Left ventricle myocardium inferior (tissue), 1 donor: ENCODE measurements at places on chromosomes 2 and 18.

GRCh38 chr2:10550206-10551001 lies 102.3 kb upstream of the ODC1 start:
- no peak for DNase-seq

GRCh38 chr2:240553956-240554480 lies 3.8 kb downstream of the ANKMY1 start:
- DNase-seq: no peak

DNA sequence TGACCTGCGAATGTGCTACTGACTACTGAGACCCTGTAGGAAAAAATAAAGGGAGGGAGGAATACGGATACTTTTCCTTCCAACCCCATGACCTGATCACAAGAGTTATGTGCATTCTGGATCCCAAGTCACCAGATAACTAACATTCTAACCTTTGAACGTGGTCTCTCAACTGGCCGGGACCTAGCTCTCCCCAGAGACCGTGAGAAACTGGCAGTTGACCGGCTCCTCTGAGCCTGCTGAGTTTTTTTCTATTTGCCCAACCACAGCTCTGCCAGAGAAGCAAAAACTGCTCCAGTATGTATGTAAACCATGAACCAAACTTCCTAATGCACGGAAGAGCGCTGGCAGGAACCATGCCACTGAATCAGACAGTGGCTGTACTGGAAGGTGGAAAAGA lies 47.5 kb upstream of the PTMA start:
- DNase-seq: no peak

- DNase-seq: no peak
Observed at GRCh38 chr2:197121756-197122385, 188.7 kb downstream of the ANKRD44 start.

- DNase-seq: no peak
Observed at GRCh38 chr2:104572834-104573233, 281.1 kb upstream of the POU3F3 start.

DNA sequence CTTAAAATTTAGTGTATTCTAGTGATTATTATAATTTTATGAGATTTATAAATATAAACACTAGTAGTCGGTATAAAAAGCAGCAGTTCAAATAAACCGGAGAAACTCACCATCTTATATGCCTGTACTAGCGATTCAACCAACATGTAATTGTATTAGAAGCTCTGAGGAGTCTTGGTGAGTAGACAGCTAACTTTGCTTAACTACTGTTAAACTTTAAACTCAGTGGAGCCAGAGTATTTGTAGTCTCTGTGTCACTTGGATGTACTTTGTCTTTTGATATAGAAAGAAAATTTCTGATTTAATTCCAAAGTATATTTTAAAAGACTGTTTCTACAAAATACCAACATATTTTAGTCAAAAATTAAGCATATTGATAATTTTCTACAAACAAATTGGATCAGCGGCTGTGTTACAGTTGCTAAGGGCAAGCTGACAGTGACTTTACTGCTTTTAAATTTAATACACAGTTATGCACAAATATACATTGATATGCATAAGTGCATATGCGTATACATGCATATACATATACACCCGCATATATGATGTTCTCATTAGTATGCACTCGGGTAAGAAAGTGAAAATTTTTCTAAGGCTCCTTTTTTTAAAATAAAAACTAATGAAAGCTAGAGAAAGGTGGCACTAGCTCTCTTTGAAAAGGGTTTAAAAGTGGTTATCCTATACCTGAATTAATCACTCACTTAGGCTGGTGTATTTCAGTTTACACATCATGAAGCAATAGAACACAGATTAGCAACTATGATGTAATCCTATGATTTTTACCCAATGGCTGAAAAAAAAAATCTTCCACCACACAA lies 374.5 kb downstream of the NCKAP5 start:
- no peak for DNase-seq

DNA sequence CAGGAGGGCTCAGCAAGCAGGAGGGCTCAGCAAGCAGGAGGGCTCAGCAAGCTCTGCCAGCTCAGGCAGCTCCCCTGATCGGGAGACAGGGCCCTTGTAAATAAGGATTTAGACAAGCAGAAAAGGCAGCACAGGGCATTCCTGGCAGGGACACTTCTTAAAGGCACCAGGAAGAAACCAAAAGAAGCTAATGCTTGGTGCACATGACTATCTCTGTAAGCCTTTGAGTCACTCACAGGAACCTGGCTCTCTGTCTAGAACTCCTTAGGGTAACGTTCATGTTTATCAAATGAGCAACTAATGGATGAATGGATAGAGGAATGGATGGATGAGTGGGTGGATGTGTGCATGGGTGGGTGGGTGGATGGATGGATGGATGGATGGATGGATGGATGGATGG lies 28.4 kb downstream of the TMEM37 start:
- no peak for DNase-seq

GRCh38 chr2:214960677-214961076 lies 151.2 kb upstream of the BARD1 start:
- no peak for DNase-seq

DNA sequence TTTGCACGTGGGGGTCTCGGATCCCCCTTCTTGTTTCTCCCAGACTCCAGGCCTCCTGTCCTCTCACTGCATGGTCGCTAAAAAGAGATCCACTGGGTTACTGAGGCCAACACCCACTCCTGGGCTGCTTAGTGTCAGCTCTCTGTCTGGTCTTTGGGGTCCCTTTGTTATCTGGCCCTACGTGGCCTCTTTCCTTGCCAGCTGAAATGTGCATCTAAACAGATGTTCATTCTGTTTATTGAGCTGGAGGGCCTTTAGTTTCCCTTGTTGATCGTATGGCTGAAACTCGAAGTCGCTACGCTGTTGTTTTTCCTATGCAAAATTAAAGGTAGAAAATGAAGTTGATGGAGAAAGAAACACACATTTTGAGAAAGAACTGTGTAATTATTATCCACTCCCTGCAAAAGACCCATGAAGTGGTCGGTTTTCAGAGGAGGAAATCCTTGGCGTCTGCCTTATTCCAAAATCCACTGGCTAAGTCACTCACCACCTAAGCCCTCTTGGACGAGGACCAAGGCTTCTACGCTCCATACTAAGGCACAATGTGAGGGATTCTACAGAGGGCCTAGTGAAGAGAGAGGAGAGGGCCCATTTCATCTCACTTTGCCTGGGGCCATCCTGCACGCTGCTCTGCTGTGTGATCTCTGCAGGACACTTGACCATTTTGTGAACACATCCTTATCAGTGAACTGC lies 105.3 kb downstream of the GLI2 start:
- DNase-seq: no peak

- DNase-seq: no peak
Observed at GRCh38 chr2:46869621-46870020, 46.0 kb downstream of the MCFD2 start.

DNA sequence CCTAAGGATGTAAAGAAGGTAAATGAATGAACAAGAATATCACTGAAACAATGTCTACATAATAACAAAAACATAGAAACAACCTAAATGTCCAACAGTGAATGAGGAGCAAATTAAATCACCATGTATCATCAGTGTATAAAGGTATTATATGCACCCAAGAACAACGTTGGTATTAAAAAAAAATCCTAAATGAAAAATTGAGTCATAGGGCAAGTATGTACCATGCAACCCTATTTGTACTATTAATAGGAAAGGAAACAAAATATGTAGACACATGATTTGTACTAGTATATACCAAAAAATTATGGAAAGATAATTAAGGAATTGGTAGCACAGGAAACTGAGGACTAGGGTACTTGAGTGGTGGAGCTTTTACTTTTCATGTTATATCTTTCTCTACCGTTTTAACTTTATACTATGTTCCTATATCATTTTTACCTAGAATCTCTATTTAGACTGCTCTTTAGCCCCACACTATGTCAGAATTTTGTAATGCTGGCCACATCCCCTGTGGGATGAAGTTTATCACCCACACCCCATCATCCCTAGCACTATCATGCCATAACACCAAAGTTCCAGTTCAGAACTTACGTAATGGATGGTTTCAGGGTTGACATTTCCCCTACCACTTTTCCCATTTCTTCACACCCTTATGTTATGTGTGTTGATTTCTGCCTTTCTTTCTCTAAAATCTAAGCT lies 25.6 kb downstream of the IKZF2 start:
- DNase-seq: no peak

DNA sequence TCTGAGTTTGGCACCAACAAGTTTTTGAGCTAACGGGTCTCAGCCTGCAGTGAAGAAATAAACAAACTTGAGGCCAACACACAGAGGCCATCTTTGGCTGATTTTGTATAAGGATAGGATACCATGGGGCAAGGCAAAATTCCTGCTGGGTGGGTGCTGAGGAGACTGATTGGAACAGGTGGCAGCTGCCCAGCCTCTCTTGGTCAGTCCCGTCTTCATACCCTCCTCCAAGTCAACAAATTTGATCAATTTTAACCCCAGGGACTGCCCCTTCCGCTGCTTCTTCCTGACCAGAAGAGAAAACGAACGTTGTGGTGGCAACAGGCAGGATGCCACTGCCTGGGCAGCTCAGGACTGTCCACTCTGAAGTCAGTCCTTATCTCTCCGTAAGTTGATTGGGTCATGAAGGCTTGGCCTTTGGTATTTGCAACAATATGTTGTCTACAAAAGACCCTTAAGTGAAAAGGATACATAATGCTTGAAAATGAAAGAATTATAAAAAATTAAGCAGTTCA lies 139.3 kb downstream of the SPP2 start:
- DNase-seq: no peak

- DNase-seq: no peak
Observed at GRCh38 chr2:84972932-84973331, 2.0 kb downstream of the KCMF1 start.

DNA sequence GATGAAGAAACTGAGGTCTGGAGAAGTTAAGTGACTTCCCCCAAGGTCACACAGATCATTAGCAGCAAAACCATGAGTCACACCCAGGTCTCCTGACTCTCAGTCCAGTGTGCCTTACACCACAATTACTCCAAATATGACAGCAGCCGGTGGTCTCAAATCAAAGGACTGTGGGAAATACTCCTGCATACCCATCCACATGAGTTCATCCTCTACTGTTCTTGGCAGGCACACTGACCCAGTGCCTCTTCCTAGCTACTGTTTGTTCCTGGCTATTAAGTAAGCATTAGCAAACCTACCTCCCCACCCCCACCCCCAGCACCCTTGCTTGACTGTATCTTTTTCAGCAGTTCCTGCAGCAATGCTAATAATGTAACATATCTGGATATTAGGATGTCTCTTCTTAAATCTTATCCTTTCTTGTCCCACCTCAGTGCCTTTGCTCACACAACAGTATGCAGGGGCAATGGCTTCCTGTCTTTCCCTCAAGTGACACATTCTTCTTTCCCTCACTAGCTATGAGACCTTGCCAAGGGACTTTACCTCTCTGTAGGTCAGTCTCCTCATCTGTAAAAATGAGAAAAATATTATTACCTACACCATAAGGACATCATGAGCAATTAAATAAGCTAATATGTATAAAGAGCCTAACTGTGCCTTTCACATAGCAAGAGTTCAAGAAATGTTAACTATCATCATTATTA lies 46.2 kb downstream of the FAM98A start:
- no peak for DNase-seq
